ENCODE measurements at places on chromosomes 1 and 21. TPM values are rescaled to one million over a fixed set of nuclear protein-coding genes. Genes with fewer than 3 reads are reported as not detected.
A peak's percentile ranks its signal among the peaks of the same experiment; 100 is the strongest.

OR2T29 gene
- not detected for total RNA-seq

BCAR3 gene
- 36.5 TPM for total RNA-seq

- ATAC-seq, result no peak
Measured at GRCh38 chr1:29444782-29445729, 208.7 kb downstream of the PTPRU start.

TEX38 gene
- 1.7 TPM for total RNA-seq

DNA sequence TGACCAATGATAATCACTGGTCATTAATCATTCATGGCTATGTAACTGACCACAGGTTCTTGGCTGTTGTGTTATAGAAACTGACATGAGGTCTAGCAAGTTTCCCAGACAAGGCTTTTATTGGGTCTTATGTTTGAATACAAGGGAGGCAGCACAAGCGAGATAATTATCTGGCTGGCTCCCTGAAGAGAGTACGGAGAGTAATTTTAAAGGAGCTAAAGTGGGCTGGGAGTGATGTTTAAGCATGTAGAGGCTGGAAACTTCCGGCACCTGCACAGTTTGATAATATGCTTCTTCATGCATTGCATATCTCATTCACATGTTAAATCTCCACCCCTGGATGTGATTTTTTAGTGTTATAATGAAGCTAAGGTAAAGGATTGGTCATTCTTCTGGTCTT lies 116.2 kb upstream of the KCNK1 start:
- ATAC-seq, result no peak

PLPPR4 gene
- 2.8 TPM for total RNA-seq

DNA sequence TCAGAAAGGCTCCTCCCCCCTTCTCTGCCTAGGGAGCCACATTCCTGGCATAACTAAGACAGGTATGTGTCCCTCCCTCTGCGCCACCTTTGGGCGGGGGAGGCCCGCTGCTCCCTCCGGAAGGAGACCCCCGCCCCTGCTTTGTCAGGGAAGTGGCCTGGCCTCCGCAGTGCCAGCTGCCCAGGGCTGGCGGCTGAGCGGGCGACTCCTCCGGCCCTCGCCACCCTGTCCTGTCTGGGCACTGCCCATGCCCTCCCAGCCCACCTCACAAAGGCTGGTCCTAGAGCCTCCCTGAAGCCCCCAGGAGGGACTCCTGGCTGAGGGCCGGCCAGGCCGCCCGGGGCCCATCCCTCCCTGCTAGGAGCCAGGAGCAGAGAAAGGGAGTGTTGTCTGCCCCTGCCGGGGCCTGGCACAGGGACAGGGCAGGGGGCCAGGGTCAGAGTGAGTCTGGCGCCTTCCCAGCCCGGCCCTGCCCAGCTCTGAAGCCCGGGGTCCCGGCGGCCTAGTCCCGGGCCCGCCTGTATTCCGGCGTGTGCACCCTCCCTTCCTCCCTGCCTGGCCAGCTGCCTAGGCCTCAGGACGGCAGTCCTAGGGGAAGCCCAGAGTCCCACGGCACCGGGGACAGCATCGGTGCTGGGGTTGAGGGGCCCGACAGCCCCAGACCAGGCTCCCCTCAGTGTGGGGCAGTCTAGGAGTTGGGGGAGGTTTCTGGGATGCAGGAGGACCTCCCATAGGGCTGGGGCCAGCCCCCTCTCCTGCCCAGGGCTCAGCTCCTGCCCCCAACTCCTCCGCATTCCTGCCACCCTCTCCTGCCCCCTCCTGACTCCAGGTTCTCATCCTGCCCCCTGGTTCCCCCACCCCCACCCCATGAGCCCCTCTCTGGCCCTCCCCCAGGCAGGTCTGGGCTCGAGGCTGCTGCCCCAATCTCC lies 5.1 kb downstream of the AGRN start:
- ATAC-seq, result no peak

DNA sequence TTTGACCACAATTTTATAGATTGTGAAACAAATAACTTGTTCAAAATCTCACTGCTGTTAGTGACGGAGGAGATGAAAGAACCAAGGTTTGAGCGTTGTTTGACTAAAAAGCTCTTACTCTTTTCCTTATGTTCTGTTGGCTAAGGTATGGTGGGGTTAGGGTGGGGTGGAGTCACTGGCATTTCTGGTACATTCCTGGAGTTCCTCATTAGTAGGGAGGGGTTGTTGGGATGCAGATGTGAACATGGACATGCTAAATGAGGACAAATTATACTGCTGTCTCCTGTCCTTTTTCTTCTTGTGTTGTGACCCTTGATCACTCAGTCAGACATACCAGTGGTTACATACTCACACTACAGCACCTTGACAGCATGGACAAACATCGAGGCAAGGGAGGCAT lies 26.2 kb upstream of the CD1D start:
- no peak for ATAC-seq

DNA sequence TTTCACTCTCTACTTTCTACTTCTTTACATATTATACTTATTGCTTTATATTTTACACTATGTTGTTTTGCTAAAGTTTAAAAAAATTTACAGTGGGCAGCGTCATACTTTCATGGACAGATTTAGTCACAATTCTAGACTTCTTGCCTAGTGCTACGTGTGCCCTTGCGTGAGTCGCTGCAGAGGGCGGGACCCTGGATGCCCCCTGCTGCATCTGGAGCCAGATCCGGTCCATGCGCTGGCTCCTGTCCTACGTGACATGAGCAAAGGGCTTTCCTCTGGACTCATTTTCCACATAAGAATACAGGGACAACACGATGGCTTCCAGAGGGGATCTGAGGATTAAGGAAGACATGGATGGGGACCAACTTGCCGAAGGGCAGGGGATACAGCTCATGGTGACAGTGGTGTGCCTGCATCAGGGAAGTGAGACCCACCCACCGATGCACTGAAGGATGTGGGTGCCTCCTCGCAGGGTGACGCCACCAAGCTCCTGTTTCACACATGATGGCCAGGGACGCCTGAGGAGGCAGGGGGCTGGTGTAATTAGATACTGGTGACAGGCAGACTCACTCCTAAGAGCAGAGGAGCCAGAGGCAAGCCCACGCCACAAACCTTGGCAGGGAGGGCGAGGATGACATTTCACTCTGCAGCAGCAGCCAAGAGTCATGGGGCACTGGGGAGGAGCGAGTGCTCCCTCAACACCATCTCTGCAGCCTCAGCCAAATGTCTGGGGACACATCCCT lies 86.6 kb downstream of the DMRTB1 start:
- no peak for ATAC-seq

CD101 gene
- 0.35 TPM for total RNA-seq

DNA sequence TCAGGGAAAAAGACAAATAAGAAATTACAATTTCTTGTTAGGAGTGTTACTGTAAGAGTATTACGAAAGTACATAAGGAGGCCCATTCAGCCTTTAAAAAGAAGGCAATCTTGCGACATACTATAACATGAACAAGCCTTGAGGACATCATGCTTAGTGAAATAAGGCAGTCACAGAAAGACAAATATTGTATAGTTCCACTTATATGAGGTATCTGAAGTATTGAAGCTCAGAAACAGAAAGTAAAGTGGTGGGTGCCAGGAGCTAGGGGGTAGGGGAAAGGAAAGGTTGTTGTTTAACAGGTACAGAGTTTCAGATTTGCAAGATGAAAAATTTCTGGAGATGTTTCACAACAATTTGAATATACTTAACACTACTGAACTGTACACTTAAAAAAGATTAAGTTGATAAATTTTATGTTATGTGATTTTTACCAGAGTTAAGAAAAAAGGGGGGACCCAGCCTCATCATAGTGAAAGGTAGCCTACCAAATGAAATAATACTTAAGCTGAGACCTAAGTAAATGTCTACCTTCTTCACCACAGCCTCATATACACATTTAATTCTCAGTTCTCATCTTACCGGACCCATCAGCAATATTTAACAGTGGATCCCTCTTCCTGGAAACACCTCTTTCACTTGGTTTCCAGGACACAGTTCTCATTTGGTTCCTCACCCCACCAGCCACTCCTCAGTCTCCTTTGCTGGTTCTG lies 19.5 kb downstream of the USP24 start:
- ATAC-seq, result no peak

- no peak for ATAC-seq
Measured at GRCh38 chr1:228315945-228316588, 90.6 kb downstream of the TRIM11 start.

DNA sequence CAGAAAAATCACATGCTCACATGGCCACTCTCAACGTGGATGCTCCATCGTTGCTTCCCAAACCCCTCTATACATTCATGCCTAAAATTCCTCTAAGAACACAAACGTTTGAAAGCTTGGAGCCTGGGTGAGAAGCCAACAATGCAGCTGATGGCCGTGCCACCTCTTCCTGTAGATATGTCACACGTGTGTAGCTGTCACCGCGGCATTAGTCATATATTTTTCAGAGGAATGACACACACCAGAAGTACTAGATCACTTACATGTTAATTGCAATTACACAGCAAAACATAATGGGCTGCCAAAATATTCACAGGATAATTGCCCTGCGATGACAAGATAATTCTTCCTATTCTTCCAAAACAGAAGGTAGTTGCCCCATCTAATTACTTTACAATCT lies 112.7 kb upstream of the BACE2 start:
- no peak for ATAC-seq

NUCKS1 gene
- 130 TPM for total RNA-seq

GRCh38 chr21:38392661-38393060 lies 105.6 kb downstream of the ERG start:
- ATAC-seq, result no peak

- no peak for ATAC-seq
Measured at GRCh38 chr21:39016740-39017315, 166.4 kb downstream of the PSMG1 start.

ARHGAP30 gene
- 3.8 TPM for total RNA-seq

DNA sequence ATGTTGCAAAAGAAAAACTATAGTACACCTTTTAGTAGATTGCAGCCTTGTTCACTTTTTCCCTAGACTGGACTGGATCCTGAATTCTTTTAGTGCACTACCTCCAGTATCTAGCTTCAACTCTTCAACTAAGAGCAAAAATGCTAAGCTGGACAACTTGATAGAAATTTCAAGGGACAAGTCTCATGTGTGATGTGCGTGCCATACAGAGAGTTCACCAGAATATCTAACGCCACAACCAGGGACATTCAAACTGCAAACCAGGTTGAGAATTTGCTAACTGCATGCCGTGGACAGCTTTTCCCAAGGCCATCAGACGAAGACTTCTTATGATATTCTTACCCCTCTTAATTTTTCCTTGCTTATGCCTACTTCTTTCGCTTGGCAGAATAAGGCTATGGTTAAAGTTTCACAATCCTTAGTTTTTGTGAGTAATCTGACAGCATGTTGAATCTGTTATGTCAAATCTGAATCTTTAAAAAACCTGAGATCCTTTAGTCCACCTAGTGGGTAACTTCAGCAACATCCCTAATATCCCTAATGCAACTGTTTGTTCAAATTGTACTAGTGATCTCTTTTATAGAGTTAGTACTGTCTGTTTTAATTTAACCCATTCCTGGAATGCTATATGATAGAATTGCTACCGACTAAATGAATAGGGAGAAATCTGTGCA lies 66.4 kb downstream of the DDAH1 start:
- ATAC-seq, result no peak

DNA sequence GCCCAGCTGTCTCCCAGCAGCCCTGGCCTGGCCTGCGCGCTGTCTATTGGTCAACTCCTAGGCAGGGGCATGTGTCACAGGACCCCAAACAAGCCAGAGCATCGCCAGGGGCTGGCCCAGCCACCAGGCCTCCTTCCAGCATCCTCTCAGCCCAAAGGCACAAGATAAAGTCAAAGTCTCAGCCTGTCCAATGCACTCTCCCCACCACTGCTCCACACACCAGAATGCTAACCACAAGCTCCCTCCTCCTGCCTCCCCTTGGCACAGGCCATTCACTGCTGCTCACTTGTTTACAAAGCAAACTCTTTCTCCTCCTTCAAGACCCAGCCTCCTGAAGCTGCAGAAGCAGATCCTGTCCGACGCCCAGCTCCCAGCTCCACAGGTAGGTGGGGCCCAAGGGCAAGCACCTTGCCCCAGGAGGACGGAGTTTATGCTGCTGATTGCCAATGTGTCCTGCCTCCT lies 133.4 kb downstream of the DMRTB1 start:
- ATAC-seq, result no peak

GRCh38 chr1:203649999-203650836 lies 23.6 kb downstream of the ATP2B4 start:
- ATAC-seq, result peak; percentile 74

- ATAC-seq, result no peak
Measured at GRCh38 chr1:56092684-56093570, 486.4 kb downstream of the PLPP3 start.

IFI44 gene
- total RNA-seq, result 16.4 TPM

GRCh38 chr1:41998250-41998649 lies 79.5 kb upstream of the HIVEP3 start:
- no peak for ATAC-seq

DNA sequence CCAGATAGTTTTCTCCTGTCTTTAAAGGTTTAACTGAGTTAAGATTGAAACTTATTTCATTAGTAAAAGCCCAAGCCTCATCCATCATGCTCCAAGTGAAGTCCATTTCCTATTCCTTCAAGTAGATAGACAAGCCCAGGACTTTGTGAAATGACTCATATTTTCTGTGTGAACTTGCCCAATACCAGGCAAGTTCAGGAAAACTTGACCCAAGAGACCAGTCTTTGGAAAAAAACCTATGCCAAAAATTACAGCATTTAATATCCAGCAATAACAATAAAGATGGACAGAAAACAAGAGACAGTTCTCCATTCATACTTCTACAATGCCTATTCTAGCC lies 405 bp upstream of the RAB29 start:
- ATAC-seq, result peak; percentile 69

KRTAP12-2 gene
- not detected for total RNA-seq

TNFRSF18 gene
- 0.35 TPM for total RNA-seq

- ATAC-seq, result no peak
Measured at GRCh38 chr21:29335720-29336119, 37.0 kb downstream of the BACH1 start.

YARS1 gene
- 54.1 TPM for total RNA-seq

DNA sequence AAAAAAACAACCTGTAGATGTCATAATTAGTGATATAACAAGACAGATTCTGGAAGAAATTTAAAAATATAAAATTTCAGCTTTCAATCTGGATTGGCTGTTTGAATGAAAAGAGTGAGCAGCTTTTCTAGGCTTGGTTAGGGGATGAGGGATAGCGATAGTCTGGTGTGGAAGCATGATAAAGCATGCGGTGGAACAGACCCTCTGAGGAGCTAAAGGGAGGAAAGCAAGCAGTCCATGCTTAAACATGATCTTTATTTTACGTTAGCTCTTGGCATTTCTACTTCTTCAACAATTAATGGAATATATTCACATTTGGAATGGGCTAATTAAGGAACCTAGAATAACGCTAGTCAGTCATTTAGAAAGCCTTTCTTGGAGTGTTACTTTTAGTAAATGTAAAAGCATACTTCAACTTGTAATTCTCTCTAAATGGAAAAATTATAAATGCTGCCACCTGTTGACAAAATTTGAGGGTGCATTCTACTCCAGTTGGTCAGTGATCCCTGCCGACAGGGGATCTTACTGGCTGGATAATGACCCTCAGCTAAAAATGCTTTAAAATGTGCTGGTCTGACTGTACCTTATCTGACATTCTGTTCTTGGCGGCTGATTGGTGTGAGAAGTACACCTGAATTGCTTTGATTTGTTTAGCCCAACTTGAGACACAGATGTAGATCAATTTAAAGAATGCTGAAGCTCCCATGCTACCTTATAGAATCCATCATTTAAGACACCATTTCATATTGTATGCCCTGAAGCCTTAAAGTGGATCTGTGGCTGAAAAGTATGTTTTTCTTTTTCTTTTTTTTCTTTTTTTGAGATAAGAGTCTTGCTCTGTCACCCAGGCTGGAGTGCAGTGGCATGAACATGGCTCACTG lies 61.2 kb downstream of the AK4 start:
- ATAC-seq, result no peak

- no peak for ATAC-seq
Measured at GRCh38 chr1:99992760-99993467, 23.1 kb downstream of the SLC35A3 start.

- no peak for ATAC-seq
Measured at GRCh38 chr1:96944432-96945092, 223.0 kb downstream of the PTBP2 start.

All from gastroesophageal sphincter (tissue), 4 donors.